ENCODE measurements at places on chromosomes 5 and 9.

GRCh38 chr5:97142521-97143254, at the start of gene LIX1:
Gene LIX1 (minus strand): TSS chr5:97142611. CDS start chr5:97142576, 35 bp downstream.
- DNase-seq: peak; percentile 47

GRCh38 chr5:73256862-73257261, 83.9 kb downstream of the TMEM174 start:
- no peak for DNase-seq

DNA sequence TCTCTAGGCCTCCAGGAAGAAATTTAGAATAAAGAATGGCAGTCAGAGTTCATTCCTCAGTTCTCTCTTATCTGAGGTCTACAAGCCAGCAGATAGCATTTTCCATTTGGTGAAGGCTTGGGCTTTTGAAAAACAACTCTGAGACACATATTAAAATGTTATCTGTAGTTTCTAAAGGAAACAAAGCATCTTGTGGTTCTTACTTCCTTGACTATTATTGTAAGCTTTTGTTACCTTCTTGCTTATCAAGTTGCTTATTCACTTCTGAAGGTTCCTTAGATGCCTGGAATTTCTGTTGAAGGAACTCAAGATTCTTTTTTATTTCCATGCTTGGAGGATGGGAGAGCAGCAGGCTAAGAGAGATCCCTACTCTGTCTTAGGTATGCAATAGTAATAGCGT, 79.2 kb upstream of the MRPS30 start:
- no peak for DNase-seq

DNA sequence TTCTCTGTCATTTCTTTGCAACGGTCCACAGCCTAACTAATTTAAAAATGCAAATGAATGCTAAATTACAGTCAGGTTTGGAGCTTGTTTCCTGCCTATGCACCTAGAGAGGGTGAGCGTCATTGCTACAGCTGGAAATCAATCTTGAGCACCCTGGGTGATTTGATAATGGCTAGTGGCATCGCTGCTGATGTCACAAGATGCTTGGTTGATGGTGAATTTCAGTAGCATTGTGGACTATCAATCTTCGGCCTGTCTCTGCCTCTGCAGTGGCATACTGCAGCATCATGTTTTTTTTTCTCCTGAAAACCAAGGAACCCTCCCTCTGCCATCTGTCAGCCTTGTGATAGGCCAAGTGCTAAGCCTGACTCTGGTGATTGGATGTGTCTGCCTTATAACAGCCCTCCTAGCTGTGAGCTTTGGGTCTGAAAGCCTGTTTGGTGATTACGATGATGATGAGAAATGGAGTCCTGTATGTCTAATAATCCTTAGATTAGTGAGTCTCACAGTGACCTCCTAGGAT, 75.3 kb downstream of the NMUR2 start:
- DNase-seq: no peak

- no peak for DNase-seq
These were observed 232.5 kb downstream of the PARP8 start for GRCh38 chr5:50898966-50899365.

GRCh38 chr5:154898210-154898609, 39.8 kb downstream of the CNOT8 start:
- no peak for DNase-seq

GRCh38 chr5:78979909-78980308, 5.2 kb downstream of the ARSB start:
- DNase-seq: no peak

GRCh38 chr5:55699041-55699688, 13.0 kb downstream of the SLC38A9 start:
- no peak for DNase-seq

DNA sequence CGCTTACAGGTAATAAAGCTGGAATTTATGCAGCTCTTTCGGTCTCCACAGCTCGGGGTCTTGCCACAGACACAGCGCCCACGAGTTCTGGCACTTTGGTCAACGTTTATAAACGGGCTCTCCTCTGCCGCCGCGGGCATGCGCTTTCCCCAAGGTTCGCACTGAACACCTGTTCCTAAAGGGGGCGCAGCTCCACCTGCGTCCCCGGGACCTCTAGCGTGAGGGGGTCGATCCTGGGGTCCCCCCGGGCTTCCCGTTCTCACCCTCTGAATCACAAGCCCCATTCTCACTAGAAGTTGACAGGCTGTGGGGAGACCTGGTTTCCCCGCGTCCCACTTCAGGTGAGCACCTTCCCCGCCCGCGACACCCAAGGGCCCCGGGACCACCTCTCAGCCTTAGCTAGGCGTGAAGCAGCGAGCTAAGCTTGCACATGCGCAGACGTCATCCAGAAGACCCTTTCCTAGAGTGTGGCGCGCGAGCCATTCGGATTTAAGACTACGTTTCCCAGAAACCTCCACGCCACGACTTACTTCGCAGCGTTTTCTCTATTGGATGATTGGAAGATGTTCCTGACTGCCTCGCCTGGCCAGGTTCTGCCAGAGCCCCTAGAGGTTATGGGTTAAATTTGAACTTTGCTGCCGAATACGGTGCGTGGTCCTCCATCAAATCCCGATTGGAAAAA, 21.3 kb upstream of the ZNF782 start:
- DNase-seq: peak; percentile 98

DNA sequence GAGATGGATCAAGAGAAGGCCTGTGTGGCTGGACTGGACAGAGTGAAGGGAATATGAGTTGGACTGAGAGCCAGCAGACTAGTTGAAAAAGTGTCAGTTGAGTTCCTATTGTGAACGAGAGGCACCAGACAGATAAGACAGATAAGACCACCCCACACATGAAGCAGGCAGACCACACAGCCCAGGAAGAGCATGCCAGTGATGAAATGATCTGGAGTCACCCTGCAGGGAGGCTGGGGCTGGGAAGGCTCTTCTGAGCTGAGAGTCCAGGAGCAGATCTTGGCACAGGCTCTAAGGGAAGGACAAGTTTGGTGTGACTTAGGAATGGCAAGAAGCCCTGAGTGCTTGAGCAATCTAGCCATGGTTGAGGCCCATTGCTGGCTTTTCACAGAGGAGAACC, 10.6 kb upstream of the SLC25A48 start:
- DNase-seq: no peak
